ENCODE measurements at places on chromosomes 11 and 22.

DNA sequence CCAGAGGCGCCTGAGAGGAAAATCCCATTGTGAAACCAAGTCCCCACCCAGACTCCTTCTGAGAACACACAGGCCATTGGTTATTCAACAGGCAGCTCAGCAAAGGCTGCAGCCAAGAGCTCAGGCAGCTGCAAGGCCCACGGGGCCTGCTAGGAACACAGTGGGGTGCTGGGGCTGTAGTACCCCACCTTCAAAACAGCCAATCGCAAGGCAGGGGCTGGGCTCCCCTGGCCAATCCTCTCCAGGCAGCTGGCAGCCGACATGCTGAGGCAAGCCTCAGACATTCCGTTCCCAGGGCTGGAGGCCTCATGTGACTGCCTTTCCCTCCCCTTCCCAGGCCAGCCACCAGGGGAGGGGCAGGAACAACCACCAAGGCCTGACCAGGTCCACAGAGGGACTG lies 6.6 kb downstream of the PRODH start:
- no peak for DNase-seq

DNA sequence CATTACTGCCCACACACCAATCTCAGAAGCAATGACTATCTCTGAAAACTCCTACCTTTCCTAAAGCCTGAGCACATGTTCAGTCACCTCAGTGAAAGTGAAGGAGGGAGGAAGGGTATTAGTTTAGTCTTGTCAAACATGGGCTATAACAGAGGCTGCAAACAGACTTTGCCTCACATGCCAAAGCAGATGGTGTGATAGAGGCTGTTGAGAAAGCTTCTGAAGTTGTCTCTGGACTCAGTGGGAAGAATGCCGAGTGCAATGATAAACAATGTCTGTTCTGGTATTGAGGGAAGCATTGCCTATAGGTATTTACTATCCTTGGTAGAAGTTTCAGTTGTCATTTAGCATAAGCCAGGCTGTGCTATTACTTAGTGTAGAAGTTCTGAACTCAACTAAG lies 314.5 kb upstream of the CCDC90B start:
- no peak for DNase-seq

- DNase-seq = no peak
These were observed 9.0 kb upstream of the RAG1 start for GRCh38 chr11:36558571-36559413.

GRCh38 chr11:128133501-128133900 lies 453.9 kb downstream of the ETS1 start:
- no peak for DNase-seq

GRCh38 chr11:108286370-108286769 lies 63.5 kb downstream of the ATM start:
- DNase-seq = no peak

DNA sequence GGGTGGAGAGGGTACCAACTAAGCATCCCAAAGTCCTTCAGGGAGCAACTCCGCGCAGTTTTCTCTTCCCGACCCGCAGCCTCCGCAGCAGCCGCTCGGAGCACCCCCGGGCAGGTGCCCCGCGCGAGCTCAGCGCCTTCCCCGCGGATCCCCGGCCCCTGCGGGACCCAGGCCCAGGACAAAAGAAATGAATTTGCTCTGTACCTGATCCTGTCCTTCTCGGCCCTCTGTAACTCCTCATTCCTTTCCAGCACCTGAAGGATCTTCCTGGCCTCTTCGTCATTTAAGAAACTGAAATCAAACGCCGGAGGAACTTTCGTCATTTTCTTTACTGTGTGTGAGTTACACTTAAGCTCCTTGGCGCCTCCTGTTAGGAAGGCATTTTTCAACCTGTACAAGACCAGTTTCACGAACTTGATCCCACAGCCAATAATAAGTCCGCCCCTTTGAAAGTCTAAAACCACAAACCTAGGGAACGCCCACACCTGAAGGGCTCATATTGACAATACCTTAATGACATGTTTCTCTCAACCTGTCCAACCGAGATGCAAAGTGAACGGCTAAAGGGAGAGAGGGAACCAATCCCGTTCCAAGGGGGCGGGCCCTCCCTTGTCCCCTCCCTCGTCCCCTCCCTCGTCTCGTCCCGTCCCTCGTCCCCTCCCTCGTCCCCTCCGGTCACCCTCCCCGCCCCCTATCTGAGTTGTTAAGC lies at the start of gene EXPH5:
Gene EXPH5 (minus strand): TSS at position 555 of the 709 bp plus-strand sequence. CDS start 232 bp downstream, at position 323.
- peak; percentile 87 for DNase-seq

GRCh38 chr11:29125606-29126005 lies 891.2 kb downstream of the KCNA4 start:
- no peak for DNase-seq

DNA sequence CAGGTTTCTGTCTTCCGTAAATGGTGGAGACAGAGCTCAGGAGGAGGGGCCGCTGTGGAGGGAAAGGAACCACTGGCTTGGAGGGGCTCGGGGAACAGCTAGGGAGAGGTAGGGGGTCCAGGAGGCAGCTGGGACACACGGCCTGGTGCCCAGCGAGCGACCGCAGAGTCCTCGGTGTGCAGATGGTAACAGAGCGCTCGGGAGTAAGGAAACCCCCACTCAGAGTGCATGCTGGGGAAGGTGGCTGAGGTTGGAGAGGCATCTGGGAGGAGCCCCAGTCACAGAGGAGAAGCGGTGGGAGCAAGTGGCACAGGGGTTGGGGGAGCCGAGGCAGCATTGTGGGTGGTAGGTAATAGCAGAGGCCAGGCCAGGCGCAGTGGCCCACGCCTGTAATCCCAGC lies 10.8 kb upstream of the NCF4 start:
- no peak for DNase-seq

DNA sequence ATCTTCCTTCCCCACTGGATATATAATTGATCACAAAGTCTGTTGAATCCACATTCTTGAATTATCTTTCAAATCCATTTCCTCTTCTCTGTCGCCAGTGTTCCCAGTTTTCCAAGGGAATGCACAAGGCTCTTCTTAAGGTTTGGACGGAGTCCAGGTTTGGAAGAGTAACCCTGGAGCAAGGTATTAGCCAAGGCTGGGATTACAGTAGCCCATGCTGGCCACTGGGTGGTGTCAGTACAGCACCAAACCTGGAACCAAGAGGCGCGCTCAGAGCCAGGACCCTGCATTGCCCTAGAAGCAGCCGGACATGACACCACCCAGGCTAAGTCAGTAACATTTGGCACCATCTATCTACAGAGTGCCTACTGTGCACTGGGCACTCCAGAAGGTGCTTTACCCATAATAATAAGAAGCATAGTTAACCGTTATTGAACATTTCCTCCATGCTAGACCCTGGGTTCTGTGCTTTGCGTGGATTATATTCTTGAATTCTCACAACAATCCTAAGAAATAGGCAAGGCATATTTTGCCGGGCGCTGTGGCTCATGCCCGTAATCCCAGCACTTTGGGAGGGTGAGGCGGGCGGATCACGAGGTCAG lies 48.0 kb upstream of the CLPB start:
- DNase-seq = peak; percentile 80

DNA sequence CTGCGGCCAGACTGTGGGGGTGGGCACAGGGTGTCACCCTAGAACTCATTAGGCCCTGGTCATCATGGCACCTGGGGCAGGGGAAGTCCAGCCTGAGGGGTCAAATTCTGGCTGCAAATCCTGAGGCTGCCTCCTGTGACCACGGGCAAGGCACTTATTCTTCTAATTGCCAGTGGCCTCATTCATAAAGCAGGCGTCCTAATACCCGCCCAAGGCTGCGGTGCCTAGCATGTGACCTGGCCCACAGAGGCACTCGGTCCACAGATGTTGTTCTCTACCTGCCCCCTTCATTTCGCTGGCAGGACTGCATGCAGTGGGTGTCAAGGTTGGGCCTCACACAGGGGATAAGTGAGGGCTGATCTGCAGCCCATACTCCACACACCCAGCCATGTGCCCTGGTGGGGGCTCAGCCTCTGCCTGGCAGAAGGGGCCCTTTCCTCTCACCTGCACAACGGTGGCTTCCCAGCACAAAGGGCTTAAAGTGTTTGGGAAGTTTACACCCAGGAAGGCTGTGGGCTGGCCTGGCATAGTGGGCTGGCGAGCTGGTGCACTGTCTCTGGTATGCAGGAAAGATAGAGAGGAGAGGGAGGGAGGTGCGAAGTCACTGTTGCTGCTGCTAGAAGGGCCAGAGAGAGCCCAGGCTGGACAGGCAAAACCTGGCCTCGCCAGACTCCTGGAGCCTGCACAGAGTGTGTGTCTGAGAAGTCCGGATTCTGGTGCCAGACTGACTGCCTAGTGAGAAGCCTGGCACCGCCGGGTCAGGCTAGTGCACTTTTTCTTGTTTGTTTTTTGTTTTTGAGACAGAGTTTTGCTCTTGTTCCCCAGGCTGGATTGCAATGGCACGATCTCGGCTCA lies 3.2 kb downstream of the MPST start:
- no peak for DNase-seq

DNA sequence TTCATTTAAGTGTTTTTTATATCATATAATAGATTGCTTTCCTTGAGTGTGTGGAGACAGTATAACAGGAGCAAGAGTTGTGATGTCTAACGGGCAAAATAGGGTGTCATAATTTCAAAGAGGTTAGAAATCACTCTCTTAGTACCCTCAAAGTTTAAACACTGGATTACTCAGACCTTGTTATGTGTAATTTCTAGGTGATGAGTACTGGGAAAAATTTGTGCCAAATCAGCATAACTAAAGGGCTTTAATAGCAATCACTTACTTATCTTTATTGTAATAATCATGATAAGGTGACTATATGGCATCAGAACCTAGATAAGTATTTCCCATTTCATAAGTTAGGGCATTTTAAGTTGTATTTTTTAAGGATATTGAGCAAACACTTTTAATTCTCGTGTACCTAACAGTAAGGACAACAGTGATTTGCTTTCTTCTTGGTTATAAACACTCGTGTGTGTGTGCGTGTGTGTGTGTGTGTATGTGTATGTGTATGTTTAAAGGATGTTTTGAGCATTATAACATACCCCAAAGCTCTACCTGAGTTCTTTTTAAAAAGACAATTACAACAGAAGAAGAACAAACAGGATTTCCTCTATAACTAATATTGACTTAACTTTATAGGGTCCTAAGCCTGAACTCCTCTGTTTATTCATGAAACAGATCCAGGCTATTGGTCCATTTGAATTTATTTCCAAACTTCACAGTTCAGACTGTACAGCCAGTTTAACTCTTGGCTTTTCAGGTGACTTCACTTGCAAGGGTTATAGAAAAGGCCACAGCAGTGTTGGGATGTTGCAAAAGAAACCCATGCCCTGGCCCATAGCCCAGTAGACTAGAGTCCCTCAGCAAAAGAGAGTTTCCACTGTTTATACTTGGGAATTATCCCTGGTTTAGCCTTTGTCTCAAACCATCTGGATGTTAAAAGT lies 23.7 kb upstream of the PDE3B start:
- no peak for DNase-seq

GRCh38 chr11:107337917-107338316 lies 119.7 kb downstream of the CWF19L2 start:
- DNase-seq = no peak

GRCh38 chr11:125376856-125377255 lies 119.2 kb downstream of the FEZ1 start:
- DNase-seq = no peak

GRCh38 chr11:14927146-14927545 lies 35.1 kb upstream of the CYP2R1 start:
- no peak for DNase-seq

GRCh38 chr11:113971506-113972195 lies 3.3 kb upstream of the HTR3A start:
- DNase-seq = no peak

DNA sequence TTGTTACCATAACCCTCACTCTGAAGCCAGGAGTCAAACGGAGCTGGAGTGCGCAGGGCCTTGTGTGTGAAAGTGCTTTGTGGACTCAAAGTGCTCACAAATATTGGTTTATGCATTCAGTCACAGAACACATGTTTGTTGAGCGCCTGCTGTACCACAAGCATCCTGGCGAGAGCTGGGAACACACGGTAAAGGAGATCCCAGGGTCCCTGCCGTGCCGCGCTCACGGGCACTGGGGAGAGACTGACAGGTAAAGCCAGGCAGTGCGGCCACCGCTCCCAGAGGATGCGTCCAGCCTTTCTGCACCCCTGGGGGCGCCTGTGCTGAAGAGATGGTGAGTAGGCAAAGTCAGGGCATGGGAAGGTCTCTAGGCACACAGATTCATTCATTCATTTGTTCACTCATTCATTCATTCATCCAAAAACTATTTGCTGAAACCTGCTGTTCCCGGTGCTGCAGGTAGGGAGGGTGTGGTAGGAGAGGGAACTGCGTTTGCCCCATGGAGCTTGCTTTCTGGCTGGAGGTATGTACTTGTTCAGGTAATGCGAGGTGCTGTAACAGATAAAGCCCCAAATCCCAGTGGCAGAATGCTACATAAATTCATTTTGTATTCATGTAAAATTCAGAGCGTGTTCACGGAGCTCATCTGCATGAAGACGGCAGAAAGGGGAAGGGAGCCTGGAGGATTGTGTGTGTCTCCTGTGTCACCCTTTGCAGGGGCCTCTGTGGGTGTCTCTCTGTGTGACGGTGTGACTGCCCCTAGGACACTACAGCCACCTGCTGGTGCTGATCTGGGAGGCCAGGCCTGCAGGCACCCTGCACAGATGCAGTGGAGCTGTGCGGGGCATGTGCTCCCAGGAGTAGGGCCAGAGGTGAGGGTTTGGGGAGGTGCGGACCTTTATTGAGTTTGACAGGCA lies 167.0 kb upstream of the B3GAT1 start:
- no peak for DNase-seq

GRCh38 chr22:37420686-37421467 lies 6.4 kb downstream of the ELFN2 start:
- DNase-seq = peak; percentile 87

GRCh38 chr11:1731451-1732059 lies 18.8 kb downstream of the IFITM10 start:
- no peak for DNase-seq

- no peak for DNase-seq
These were observed 47.9 kb upstream of the CCDC188 start for GRCh38 chr22:20198557-20199319.

GRCh38 chr22:48884324-48884723 lies 943.3 kb downstream of the BRD1 start:
- DNase-seq = no peak

GRCh38 chr22:42327462-42328129 lies 57.1 kb upstream of the TCF20 start:
- no peak for DNase-seq

GRCh38 chr11:1628506-1629325 lies 859 bp upstream of the KRTAP5-5 start:
- DNase-seq = peak; percentile 76

DNA sequence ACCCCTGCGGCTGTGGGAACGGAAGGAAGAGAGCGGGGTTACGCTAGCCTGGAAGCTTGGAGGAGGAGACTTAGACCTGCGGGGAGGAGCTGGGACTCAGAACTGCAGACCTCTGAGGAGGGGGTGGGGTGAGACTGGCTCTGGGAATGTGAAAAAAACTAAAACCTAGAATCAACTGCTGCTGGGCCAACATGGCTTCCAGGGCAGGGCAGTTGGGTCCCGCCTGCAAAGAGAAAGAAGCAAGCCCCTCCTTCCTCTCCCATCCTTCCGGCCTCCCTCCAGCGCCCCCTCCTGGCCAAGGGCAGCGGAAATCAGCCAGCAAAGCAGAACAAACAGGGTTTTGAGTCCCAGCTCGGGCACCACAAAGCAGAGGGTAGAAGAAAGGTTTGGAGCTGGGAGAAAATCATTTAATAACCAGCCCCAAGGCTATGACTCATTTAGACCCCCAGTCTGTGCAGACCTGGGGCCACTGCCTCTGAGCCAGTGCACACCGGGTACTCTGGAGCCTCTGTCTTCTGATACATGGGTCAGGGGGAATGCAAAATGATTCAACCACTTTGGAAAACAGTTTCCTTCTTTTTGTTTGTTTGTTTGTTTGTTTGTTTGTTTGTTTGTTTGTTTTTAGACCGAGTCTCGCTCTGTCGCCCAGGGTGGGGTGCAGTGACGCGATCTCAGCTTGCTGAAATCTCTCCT lies 7.3 kb upstream of the NCF4 start:
- peak; percentile 85 for DNase-seq

Data from suppressor macrophage treated with lipopolysaccharide for 1 hour (primary cell).